ENCODE measurements at places on chromosomes 16 and 17.
A peak's percentile ranks its signal among the peaks of the same experiment; 100 is the strongest.

DNA sequence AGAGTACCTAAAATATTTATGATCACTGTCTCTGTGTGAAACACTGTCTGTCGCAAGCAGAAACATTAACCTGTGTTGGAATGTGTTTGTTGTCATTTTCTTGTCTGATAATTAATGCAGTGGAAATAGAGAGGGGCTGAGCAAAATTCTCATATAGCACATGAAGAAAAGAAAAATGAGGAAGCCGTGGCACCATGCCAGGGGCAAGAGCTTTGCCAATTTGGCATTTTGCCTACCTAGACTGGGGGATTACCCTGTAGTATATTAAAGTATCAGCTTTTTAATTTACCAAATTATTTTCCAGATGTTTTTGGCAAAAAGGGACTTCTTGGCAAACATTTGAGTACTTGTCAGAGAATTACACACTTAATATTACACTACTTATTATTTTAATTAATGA, 1326.6 kb upstream of the GOT2 start:
- no peak for DNase-seq

- DNase-seq, result no peak
Measured at GRCh38 chr16:68190081-68190480, 45.8 kb downstream of the ESRP2 start.

DNA sequence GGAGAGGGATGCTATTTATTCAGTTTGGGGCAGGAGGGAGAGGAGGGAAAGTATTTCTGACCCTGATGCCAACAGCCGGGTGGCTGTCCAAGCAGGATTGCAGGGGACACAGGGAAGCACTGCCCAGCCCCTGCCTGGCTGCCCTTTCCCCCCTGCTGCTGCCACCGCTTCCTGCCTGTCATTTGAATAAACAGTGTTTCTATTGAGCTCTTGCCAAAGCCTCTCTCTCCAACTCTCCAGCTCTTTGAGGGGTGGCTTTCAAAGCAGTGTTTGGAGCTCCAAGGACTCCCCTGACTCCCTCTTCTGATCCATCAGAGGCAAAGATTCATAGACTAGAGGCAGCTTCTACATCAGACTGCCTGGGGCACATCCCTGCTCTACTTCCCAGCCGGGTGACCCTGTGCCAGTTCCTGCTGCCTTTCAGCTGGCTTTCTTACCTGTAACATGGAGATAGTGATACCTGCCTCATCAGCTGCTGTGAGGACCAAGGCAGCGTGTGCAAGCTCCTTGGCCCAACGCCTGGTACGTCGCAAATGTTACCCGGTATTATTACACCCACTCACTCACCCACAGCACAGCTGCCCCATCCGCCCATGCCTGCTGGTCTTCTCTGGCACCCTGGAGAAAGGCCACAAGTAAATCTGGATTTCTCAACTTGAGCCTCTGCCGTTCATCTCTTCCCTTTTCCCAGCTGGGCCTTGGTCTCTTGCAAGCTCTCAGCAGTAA, 9.5 kb downstream of the PROCA1 start:
- no peak for DNase-seq

DNA sequence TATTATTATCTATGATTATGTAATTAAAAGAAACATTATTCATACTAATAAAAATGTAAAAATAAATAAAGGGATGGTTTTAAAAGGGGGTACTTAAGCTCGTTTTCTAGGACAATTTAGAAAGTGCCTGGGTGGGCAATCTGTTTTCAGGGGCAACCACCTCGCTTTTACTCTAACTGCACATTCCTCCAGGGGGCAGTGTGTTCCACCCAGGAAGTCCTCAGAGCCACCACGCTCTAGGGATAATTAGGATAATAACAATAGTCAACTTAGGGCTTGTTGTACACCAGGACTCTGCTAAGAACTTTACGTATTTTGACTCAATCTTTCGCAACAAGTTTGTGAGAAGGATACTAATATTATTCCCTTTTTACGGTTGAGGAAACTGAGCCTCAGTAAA, 396.7 kb upstream of the MAF start:
- peak; percentile 15 for DNase-seq

GRCh38 chr17:42363767-42364585, 24.3 kb downstream of the STAT3 start:
- DNase-seq, result no peak

GRCh38 chr17:28484296-28484695, 10.9 kb downstream of the SLC13A2 start:
- no peak for DNase-seq

GRCh38 chr17:21539146-21539545, 153.2 kb upstream of the KCNJ18 start:
- DNase-seq, result no peak

All from NCI-H524 (cell line).